ENCODE measurements at places on chromosomes 7 and 10. TPM values are rescaled to one million over a fixed set of nuclear protein-coding genes. Genes with fewer than 3 reads are reported as not detected.

DNA sequence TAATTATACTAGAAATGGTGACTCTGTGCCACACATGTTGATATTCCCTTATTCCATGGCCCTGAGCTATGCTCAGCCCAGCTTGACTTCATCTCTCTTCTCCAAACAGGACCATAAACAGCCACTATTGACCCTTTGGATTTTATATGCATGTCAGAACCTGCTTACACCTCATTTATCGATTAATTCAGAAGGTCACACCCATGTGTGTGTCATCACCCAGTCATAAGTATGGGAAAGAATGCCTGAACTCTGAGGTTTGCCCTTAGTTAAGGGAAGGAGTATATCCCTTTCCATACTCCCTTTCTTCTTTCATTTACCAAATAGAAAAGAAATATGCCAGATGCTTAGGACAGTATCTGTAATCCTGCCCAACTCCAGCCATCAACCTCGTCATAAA lies 602.3 kb downstream of the SORCS3 start:
- H3K27me3 ChIP-seq, result no peaks in the 10 kb centered on the region
- H3K4me3 ChIP-seq, result no peak overlapping the region
- H3K36me3 ChIP-seq, result no peaks in the 10 kb centered on the region
- peaks cover 2% of the 10 kb centered on the region for H3K4me1 ChIP-seq

DNA sequence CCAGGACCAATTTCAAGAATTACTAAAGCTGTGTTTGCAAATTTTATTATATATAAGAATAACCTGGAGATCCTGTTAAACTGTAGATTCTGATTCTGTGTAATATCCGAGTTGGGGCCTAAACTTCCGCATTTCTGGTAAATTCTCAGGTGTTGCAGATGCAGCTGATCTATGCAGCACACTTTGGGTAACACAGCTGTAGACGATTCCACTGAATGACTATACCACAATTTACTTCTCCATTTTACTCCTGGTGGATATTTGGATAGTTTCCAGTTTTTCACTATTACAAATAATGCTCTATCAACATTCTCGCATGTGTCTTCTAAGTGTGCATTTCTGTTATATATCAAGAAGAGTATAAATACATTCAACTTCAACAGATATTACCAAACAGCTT lies 7.5 kb downstream of the GDI2 start:
- no peak overlapping the region for H3K27ac ChIP-seq
- DNase-seq, result no peak
- no peaks in the 10 kb centered on the region for H3K27me3 ChIP-seq
- peaks cover 15% of the 10 kb centered on the region for H3K36me3 ChIP-seq
- H3K4me3 ChIP-seq, result no peak overlapping the region
- peaks cover 32% of the 10 kb centered on the region for H3K4me1 ChIP-seq

- H3K27ac ChIP-seq, result no peak overlapping the region
- H3K4me1 ChIP-seq, result peaks cover 4% of the 10 kb centered on the region
- peaks cover 13% of the 10 kb centered on the region for H3K36me3 ChIP-seq
- H3K27me3 ChIP-seq, result no peaks in the 10 kb centered on the region
- DNase-seq, result no peak
Measured at GRCh38 chr7:47371317-47371716, 210.6 kb downstream of the TNS3 start.

GRCh38 chr10:106185951-106186350 lies 978.6 kb downstream of the SORCS1 start:
- no peaks in the 10 kb centered on the region for H3K36me3 ChIP-seq
- H3K27me3 ChIP-seq, result no peaks in the 10 kb centered on the region
- no peak overlapping the region for H3K27ac ChIP-seq
- no peak overlapping the region for H3K4me3 ChIP-seq

The TMEM184A gene
- total RNA-seq, result 8.6 TPM

The ERVW-1 gene
- total RNA-seq, result not detected

The ANKRD30A gene
- not detected for total RNA-seq

The VCL gene
- total RNA-seq, result 107 TPM

The SEMA3D gene
- total RNA-seq, result 27.9 TPM

The ELFN1 gene
- total RNA-seq, result 12.3 TPM

The OR9A2 gene
- not detected for total RNA-seq

The ELMO1 gene
- total RNA-seq, result 66.1 TPM
